Articular chondrocyte of knee joint (primary cell): ENCODE measurements at places on chromosomes 2 and 18. TPM values are rescaled to one million over a fixed set of nuclear protein-coding genes. Genes with fewer than 3 reads are reported as not detected.

The LIMS2 gene
- 7.4 and 8.9 TPM in 2 replicates for total RNA-seq

The RASGRP3 gene
- 0.32 and 0.39 TPM in 2 replicates for total RNA-seq

The DPP4 gene
- total RNA-seq = 36.2 and 81.0 TPM in 2 replicates

The MOCOS gene
- total RNA-seq = 10.6 and 12.5 TPM in 2 replicates

The GNLY gene
- not detected in 2 replicates for total RNA-seq

The DSC3 gene
- 0.26 and 1.1 TPM in 2 replicates for total RNA-seq

The SYT4 gene
- not detected in 2 replicates for total RNA-seq

The NAT8 gene
- not detected in 2 replicates for total RNA-seq

The FER1L5 gene
- total RNA-seq = 0.54 and 0.91 TPM in 2 replicates

The GRB14 gene
- total RNA-seq = 0.52 and 0.97 TPM in 2 replicates

The AMER3 gene
- total RNA-seq = not detected in 2 replicates

The AKAIN1 gene
- not detected in 2 replicates for total RNA-seq

The BMPR2 gene
- 54.2 and 57.2 TPM in 2 replicates for total RNA-seq

The CLEC4F gene
- total RNA-seq = not detected in 2 replicates

The ANKRD30BL gene
- total RNA-seq = not detected in 2 replicates
